ENCODE measurements at places on chromosomes 12 and 14. TPM values are rescaled to one million over a fixed set of nuclear protein-coding genes. Genes with fewer than 3 reads are reported as not detected.

GRCh38 chr14:83463500-83464098 lies 1929.9 kb upstream of the SEL1L start:
- no peaks in the 10 kb centered on the region for H3K27me3 ChIP-seq
- no peaks in the 10 kb centered on the region for H3K36me3 ChIP-seq
- H3K4me1 ChIP-seq: no peaks in the 10 kb centered on the region

DNA sequence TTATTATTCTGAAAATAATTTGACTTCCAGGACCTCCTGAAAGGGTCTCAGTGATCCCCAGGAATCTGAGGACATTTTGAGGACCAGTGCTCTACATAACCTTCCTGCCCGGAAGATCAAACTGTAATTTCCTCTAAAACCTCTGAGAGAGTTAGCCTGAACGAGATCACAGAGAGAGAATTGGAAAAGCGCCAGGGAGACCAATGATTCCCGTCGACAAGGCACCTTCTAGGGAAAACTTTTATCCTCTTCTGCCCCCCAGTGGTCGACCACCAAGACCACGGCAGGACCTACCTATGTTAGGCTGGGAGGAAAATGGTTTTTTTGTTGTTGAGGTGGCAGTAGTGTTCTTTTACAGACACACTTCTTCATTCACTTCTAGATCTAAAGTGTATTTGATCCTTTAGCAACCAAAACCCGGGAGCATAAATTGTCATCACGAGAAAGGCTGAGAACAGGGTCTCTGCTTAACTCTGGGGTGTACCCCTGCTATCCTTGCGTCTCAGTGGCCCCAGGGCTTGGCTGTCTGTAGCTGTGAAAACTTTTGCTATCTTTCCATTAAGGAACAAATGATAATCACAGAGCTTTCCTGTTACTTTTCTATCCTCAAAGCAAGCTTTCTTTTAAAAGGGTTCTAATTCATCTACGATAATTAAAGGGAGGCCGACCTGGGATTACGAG lies 62.9 kb upstream of the NID2 start:
- H3K4me1 ChIP-seq: peaks cover 3% of the 10 kb centered on the region
- H3K27me3 ChIP-seq: peaks cover 8% of the 10 kb centered on the region
- H3K36me3 ChIP-seq: peaks cover 2% of the 10 kb centered on the region

Gene C12orf56
- not detected for total RNA-seq

GRCh38 chr12:75591628-75592027 lies 80.2 kb upstream of the KRR1 start:
- H3K4me1 ChIP-seq: peaks cover 5% of the 10 kb centered on the region
- no peak overlapping the region for H3K27ac ChIP-seq
- no peak overlapping the region for H3K4me3 ChIP-seq
- H3K27me3 ChIP-seq: peaks cover 16% of the 10 kb centered on the region
- H3K36me3 ChIP-seq: peaks cover 7% of the 10 kb centered on the region

Gene CRIP1
- 574 TPM for total RNA-seq

All from activated CD8-positive, alpha-beta memory T cell treated with anti-CD3 and anti-CD28 coated beads, Interleukin-2, amount 10 ng/mL, durations not matched to agents 7 days and 5 days (primary cell).